ENCODE measurements at places on chromosomes 4 and X. TPM values are rescaled to one million over a fixed set of nuclear protein-coding genes. Genes with fewer than 3 reads are reported as not detected.

Gene ARHGAP36
- not detected for total RNA-seq

Gene AP1S2
- 13.0 TPM for total RNA-seq

Gene TMEM35A
- not detected for total RNA-seq

Gene DMRTC1B
- not detected for total RNA-seq

Gene SPANXA1
- total RNA-seq: not detected

Gene TCEAL6
- total RNA-seq: not detected

Gene P2RY8
- total RNA-seq: not detected

Gene FGD1
- 11.0 TPM for total RNA-seq

Gene GAGE2A
- total RNA-seq: not detected

Gene EVC2
- 9.8 TPM for total RNA-seq

Gene CXCL6
- total RNA-seq: not detected

Gene PNMA3
- total RNA-seq: not detected

Gene GAGE12H
- total RNA-seq: not detected

Gene TEX13C
- not detected for total RNA-seq

Gene ZC4H2
- 3.9 TPM for total RNA-seq

Gene UGDH
- total RNA-seq: 79.7 TPM

Gene MAGEE2
- total RNA-seq: not detected

Gene CNKSR2
- 2.3 TPM for total RNA-seq

Gene GSX2
- not detected for total RNA-seq

Gene ZNF718
- 6.7 TPM for total RNA-seq

Gene ERVMER34-1
- total RNA-seq: 0.33 TPM

Gene DRD5
- not detected for total RNA-seq

Gene PRR32
- total RNA-seq: not detected

Gene UGT2A2
- total RNA-seq: not detected

Gene IL2RG
- total RNA-seq: not detected

Gene TREX2
- 1.6 TPM for total RNA-seq

Gene ARL9
- 0.22 TPM for total RNA-seq

Gene GRK4
- total RNA-seq: 5.5 TPM

Gene FAM149A
- total RNA-seq: 1.5 TPM

Gene IRS4
- total RNA-seq: not detected

Measured in placental epithelial cell (primary cell).